ENCODE measurements at places on chromosomes 4 and X.
A peak's percentile ranks its signal among the peaks of the same experiment; 100 is the strongest.

GRCh38 chrX:49862093-49862492 is 17.2 kb upstream of the USP27X start:
- DNase-seq, result no peak

DNA sequence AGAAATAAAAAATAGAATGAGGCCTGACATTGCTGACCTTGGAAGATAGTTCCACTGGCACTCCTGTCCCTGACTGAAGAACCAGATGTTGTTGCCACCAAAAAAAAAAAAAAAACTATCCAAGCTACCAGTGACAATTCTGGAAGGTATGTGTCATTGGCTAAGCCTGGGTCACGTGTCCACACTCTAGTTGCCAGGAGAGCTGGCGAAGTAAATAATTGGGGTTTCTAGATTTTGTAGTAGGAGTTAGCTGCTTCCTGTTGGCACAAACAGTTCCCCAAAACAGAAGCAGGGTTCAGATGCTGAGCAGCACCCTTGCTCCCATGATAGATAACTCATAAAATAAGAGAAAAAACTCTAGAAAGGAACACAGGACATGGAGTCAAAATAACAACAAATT is 20.5 kb downstream of the MND1 start:
- DNase-seq, result no peak

DNA sequence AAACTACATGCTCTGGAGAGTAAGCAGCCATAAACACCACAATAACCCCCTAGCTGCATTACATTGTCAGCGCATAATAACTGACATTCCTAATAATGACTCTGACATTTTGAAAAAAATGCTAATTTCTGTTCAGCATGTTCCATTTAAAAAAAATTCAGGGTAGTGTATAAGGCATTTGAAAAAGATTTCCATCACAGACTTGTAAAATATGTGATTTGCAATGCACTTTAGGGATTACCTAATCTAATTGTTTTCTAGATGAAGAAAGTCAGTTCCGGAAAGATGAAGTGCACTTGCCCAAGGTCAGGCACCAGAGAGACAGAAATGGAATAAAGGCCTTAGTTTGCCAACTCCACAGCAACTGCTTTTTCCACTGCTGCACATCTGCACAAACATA is 55.3 kb downstream of the FANCB start:
- no peak for DNase-seq

GRCh38 chr4:85508654-85509053 is 33.7 kb downstream of the ARHGAP24 start:
- no peak for DNase-seq

DNA sequence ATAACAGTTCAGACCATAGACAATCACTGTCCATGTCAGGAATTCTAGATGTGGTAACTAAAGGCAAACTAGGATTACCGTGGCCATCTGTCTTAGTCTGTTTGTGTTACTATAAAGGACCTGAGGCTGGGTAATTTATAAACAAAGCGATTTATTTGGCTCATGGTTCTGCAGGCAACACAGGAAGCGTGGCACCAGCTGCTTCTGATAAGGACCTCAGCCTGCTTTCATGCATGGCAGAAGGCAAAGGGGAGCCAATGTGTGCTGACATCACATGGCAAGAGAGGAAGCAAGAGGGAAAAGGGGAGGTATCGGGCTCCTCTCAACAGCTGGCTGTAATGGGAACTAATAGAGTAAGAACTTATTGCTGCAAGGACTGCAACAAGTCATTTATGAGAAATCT is 376.7 kb downstream of the GPM6A start:
- no peak for DNase-seq

DNA sequence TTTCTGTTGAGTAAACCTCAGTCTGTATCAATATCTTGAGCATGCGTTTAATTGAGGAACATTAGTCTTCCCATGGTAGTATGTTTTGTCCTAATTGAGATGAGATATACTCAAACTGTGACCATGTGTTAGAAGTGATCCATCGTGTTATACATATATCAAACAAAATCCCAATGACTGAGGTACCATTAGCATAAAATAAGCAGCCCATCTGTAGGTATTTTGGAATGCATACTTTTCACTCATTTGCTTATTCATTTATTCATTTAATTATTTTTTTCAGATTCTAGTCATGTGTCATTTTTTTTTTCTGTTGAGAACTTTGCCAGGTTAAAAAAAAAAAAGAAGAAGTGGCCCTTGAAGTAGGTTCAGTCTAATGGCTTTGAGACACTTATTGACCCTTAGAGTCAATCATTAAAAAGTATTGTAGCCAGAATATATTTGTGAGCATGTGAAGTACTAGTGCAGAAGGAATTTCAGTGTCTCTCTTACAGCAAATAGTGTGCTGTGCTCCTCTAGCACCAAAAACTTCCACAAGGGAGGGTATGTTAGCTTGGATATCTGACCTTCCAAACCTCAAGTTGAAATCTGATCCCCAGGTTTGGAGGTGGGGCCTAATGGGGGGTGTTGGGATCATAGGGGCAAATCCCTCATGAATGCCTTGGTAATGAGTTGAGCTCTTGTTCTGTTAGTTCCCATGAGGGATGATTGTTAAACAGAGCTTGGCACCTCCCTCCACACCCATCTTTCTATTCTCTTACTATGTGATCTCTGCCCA is 130.8 kb upstream of the NPY2R start:
- no peak for DNase-seq

DNA sequence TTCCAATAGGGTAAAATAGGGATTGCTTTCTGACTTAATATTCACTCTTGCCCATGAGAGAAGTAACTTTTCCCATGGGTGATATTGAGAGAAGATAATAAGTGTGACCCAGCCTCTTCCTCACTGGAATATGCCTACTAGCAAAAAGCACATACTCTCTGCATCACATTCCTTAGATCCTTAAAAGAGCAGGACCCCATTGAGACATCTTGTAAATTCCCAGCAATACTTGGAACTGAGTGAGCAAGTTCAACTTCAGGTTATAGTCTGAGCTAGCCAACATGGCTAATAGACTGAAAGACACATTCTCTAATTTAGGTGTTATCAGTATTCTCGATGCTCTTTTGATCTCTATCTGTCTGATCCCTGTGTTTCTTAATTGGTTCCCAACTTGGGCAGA is 1372.3 kb downstream of the STIM2 start:
- no peak for DNase-seq

- DNase-seq, result no peak
Observed at GRCh38 chr4:145446184-145446583, 35.5 kb upstream of the SMAD1 start.

DNA sequence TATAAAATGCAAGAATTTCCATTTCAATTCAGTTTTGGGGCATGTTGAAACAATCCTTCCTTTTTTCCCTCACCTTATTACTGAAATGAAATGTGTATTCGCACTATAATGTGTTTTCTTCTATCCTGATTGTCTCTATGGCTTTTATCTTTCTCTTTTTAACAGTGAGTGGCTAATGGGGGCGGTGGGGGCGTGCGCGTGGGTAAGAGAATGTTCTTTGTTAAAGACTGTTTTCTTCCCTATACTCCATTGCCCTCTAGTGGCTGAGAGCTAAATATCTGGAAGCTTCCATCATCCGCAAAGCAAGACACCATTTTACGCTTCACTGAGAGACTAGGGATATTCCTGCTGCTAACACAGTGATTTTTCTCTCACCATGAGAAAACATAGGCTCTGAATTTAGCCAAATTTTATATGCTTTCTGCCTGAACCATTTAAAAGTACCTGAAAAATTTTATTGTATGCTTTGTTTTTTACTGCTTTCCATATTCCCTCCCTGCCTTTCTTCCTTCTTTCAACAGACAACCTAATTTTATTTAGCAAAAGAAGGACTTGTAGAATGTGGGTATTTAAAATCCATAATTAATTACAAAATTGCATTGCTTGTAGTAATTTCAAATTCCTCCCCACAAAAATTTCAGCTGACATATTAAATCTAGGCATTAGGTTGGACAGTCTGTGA is 194.0 kb downstream of the GASK1B start:
- DNase-seq, result peak; percentile 93

GRCh38 chr4:13706120-13706519 is 78.6 kb upstream of the BOD1L1 start:
- DNase-seq, result no peak

- no peak for DNase-seq
Observed at GRCh38 chr4:11338956-11339782, 89.5 kb downstream of the HS3ST1 start.

GRCh38 chr4:78687818-78688217 is 88.3 kb upstream of the BMP2K start:
- no peak for DNase-seq

- no peak for DNase-seq
Observed at GRCh38 chr4:165370530-165370929, 8.3 kb upstream of the CPE start.

GRCh38 chr4:20299515-20299914 is 47.8 kb downstream of the SLIT2 start:
- DNase-seq, result peak; percentile 67

GRCh38 chr4:39636531-39637184 is 2.0 kb downstream of the SMIM14 start:
- DNase-seq, result peak; percentile 44

GRCh38 chr4:119099227-119099810 is 36.3 kb upstream of the MYOZ2 start:
- DNase-seq, result no peak

DNA sequence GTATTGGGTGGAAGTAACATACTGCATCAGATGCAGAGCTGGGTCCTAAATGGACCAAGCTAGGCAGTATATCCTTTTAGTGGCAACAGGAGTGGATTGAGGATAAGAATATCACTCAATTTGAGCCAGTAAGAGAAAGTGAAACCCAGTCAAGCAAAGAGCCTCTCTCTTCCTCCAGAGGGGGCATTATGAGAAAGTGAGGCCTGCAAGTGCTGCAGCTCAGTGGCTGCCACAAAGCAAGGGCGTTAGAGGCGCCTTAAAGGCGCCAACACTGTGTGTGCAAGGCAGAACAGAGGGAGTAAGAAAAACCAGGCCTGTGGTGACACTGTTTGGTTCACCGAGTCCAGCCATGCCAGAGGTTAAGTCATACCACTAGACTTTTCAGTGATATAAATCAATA is 17.5 kb downstream of the STX18 start:
- no peak for DNase-seq

DNA sequence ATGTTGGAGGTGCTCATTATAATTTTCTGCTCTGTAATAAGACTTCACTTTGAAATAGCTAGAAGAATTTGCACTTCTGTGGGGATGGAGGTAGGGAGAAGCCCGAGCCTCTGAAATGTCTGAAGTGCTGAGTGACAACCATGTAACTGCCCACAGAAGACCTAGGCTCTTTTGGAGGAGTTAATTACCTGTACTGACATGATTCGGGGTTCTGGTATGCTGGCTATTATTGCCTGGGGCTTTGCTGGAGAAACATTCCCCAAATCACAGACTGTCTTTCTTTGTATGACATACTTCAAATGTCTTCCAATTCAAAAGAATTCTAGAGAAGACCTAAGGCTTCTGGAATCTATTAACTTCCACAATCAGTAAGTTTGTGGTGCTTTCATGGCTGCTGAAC is 211.2 kb upstream of the POF1B start:
- no peak for DNase-seq

GRCh38 chr4:8258552-8259212 is 10.9 kb upstream of the HTRA3 start:
- no peak for DNase-seq

- DNase-seq, result no peak
Observed at GRCh38 chr4:88138561-88138960, 19.9 kb downstream of the ABCG2 start.

DNA sequence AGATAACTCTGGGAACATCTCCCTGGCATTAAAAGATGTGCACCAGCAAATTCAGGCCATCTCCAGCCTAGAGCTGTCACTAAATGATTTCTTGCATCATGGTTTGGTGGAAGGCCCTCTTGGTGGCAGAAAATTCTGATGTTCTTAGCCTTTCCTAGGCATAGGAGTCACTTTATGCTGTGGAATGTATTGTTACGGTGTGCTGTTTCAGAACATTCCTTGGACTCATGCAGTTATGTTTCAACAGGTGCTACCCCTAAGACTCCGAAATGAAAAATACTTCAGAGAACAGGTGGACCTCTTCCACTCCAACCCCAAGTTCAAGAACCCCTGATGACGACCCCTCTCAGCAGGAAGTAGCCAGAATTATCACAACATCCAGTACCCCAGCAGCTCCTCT is 20.3 kb upstream of the PAPSS1 start:
- peak; percentile 31 for DNase-seq

GRCh38 chr4:182922501-182923284 is 5.5 kb upstream of the DCTD start:
- peak; percentile 60 for DNase-seq

DNA sequence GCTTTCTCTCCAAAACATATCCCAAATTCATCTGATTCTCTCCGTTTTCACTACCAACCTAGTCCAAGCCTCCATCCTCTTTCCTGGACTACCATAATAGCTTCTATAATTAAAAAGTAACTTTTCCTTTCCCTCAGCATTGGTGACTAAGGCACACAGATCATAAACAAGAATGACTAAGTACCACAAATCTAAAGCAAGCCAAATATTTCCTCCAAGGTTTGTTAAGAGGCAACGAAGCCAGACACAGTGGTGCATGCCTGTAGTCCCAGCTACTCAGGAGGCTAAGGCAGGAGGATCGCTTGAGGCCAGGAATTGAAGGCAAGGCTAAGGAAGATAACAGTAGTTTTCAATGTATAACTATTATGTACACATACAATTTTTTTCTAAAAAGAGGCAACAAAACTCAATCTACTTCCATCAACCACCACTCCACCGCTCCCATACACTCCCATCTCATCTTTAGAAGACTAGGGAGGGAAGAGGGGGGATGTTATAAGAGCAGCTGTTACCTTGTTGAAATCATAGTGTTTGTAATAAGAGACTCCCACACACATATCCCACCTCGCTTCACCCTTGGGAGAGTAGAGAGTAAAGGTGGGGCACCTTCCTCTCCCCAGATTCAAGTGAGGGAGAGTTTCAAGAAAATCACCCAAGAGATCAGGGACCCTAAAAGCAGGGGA is 4.2 kb upstream of the JCHAIN start:
- no peak for DNase-seq

GRCh38 chr4:6419452-6420028 is 52.9 kb downstream of the PPP2R2C start:
- DNase-seq, result peak; percentile 85

DNA sequence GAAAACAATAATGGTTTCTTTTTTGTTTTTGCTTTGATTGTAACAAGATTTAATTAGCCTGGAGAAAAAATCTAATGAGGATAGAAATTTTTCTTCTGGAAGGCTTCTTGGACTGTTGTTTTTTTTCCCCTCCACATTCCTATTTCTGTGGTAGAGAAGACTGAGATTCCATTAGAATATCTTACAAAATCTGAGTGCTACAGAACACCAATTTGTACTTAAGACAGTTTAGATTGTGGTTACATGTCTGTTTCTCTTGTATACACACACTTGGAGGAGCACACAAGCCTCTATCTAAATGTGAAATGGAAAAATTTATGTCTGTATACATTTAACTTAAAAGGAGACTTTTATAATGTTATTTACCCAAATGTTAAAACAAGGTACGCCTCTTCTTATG is 176.9 kb upstream of the ARSJ start:
- no peak for DNase-seq

- DNase-seq, result no peak
Observed at GRCh38 chrX:55794405-55794804, 76.9 kb downstream of the RRAGB start.

DNA sequence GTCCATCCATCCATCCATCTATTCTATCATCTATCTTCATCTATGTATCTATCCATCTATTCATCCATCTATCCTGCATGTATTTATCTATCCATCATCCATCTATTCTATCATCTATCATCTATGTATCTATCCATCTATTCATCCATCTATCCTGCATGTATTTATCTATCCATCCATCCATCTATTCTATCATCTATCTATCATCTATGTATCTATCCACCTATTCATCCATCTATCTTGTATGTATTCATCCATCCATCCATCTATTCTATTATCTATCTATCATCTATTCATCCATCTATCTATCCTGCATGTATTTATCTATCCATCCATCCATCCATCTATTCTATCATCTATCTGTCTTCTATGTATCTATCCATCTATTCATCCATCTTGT is 65.9 kb upstream of the PPP2R3B start:
- no peak for DNase-seq

All from pons (tissue), 1 donor.